ENCODE measurements at places on chromosomes 5 and 9.

- no peak for DNase-seq
Measured at GRCh38 chr5:174490728-174491127, 233.7 kb upstream of the MSX2 start.

- DNase-seq, result peak; percentile 16
Measured at GRCh38 chr9:35757226-35757891, 3.3 kb upstream of the MSMP start.

- DNase-seq, result no peak
Measured at GRCh38 chr5:39167141-39167971, 52.0 kb downstream of the FYB1 start.

DNA sequence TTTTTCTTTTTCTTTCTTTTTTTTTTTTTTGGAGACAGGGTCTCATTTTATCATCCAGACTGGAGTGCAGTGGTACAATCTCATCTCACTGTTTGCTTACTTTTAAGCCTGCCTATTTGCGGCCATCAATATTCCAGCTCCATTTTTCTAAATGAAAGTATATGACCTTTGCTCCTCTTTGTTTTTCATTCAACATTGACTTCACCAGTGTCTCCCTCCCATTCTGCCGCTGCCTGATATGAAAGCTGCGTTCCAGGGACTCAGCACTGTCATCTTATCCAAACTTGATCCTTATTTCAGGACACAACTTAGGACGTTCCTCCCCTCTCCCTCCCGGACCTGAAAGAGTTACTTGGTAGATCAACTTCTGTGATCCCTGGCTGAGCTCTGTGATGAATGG lies 73.6 kb downstream of the LRRC70 start:
- DNase-seq, result no peak

GRCh38 chr5:176166427-176166826 lies 71.8 kb upstream of the SIMC1 start:
- no peak for DNase-seq

- DNase-seq, result no peak
Measured at GRCh38 chr5:61915646-61916045, 390.4 kb upstream of the KIF2A start.

DNA sequence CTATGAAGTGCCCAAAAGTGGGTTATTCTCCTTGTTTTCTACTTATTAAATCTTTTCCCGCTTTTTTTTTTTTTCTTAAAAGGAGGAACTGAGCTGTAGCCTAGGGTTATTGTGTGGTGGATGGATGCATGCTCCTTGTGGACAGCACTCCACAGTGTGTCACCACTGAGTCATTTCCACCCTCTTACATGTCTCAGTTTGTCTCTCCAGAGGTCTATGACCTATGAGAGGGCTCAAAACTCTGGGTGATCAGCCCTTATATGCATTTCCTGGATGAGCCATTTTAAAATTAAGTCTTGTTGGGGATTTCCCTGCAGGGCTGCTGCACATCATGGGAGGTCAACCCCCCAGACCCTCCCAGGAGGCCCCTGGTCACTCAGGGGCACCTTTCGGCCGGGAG lies 102.2 kb upstream of the MOCS2 start:
- no peak for DNase-seq

GRCh38 chr9:117293206-117294114 lies 121.4 kb downstream of the ASTN2 start:
- no peak for DNase-seq

- no peak for DNase-seq
Measured at GRCh38 chr5:176588297-176588696, 21.7 kb downstream of the GPRIN1 start.

DNA sequence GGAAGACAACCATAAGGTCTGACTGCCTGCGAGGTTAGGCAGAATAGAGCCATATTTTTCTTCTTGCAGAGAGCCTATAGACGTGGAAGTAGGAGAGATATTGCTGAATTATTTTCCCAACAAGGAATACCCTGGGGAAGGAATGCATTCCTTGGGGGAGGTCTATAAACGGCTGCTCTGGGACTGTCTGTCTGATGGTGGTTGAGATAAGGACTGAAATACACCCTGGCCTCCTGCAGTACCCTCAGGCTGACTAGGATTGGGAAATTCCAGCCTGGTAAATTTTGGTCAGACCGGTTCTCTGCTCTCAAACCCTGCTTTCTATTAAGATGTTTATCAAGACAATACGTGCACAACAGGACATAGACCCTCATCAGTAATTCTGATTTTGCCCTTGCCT lies 617.5 kb upstream of the GRIN3A start:
- no peak for DNase-seq

DNA sequence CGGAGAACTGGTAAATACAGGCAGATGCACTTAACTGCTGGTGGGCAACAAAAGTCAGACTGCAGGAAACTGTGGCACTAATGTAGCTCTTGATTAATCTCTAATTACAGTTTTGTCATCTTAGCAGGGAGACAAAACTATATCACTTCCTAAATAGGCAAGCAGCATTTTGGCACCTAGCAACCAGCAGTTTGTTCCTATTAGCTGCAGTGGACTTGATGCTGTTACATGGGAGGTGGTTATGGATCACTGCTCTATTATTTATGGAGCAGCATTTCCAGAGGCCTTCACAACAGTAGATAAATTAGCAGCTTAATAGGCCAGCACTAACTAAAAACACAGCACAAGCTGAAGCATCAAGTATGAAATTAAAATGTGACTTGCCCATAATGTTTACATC lies 518.3 kb upstream of the ITGA1 start:
- DNase-seq, result no peak

DNA sequence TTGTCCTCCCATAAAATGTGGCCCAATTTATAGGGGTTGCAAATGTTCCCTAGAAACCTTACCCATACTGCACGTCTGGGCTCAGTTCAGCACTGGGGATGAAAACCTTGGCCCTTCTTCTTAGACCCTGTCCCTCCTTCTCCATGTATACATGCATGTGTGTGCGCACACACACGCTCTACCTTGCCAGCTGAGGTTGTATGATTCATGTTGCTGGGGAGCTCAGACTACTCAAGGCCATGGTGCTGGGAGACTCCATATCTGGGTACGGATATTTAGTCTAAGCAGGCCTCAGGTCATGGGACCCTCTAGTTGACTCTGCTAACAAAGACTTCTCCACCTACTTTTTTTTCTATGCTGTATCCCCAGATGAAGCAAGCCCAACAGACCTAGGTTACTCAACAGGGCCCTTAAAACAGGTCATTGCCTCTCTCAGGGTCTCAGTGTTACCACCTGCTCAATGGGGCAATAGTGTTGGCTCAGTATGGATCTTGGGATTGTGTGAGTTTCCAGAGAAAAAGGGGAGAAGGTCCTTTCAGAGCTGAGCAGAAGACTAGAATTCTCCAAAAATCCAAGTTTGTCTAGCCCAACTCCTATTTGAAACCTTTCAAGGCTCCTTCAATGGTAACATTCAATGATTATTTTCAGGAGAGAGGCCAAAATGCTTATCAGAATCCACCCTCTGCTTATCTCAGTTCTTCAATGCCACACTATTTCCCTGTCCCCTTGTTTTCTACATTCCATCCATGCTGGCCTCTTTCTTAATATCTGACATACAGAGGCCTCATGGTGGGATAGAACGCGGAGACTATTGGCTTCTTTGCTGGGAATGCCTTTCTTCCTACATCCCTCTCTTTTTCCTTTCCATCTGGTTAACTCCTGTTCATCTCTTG lies 123.6 kb upstream of the PITX1 start:
- no peak for DNase-seq

- DNase-seq, result no peak
Measured at GRCh38 chr9:131876486-131876885, 136.6 kb upstream of the RAPGEF1 start.

GRCh38 chr5:53201746-53202145 lies 92.2 kb upstream of the MOCS2 start:
- DNase-seq, result no peak

- no peak for DNase-seq
Measured at GRCh38 chr9:98888801-98889421, 54.8 kb upstream of the COL15A1 start.

- DNase-seq, result no peak
Measured at GRCh38 chr9:82170866-82171265, 182.3 kb downstream of the SPATA31D1 start.

- no peak for DNase-seq
Measured at GRCh38 chr5:119681734-119682133, 52.4 kb downstream of the FAM170A start.

GRCh38 chr9:102101723-102102122 lies 363.3 kb upstream of the GRIN3A start:
- DNase-seq, result no peak

DNA sequence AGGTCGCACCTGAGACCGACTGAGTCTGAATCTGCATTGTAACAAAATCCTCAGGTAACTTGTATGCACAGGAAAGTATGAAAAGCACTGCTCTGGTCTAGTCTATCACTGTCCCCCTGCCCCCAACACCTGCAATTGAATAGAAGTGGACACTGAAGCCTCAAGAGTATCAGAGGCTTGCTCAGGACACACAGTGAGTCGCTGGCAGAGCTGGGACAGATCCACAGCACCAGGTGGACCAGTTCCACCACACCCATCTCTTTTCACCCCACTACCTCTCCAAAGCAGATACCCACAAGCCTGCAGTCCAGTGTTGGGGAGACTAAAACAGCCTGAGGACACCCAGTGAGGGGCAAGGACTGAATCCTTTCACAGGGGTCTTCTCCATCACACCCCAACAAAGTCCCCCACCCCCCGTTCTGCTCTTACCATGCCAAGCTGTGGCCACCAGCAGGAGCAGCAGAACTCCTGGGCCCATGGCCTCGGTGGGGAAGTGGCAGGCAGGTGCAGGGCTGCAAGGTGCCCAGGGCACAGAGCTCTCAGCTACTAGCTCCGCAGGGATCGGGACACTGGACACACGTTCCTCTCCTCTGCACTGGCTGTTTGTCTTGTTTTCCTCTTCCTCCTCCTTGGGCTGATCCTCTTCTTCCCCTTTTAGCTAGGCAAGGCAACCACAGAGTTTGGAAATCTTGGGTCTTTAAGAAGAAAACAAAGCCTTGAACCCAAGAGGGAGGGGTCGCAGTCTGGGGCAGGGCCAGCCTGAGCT lies at the start of gene CSF1R:
TSS of gene CSF1R (minus strand) at position 605 of the 766 bp plus-strand sequence. CDS start at position 478, 127 bp downstream.
- peak; percentile 0 for DNase-seq

- DNase-seq, result no peak
Measured at GRCh38 chr9:82412586-82413305, 424.2 kb downstream of the SPATA31D1 start.

DNA sequence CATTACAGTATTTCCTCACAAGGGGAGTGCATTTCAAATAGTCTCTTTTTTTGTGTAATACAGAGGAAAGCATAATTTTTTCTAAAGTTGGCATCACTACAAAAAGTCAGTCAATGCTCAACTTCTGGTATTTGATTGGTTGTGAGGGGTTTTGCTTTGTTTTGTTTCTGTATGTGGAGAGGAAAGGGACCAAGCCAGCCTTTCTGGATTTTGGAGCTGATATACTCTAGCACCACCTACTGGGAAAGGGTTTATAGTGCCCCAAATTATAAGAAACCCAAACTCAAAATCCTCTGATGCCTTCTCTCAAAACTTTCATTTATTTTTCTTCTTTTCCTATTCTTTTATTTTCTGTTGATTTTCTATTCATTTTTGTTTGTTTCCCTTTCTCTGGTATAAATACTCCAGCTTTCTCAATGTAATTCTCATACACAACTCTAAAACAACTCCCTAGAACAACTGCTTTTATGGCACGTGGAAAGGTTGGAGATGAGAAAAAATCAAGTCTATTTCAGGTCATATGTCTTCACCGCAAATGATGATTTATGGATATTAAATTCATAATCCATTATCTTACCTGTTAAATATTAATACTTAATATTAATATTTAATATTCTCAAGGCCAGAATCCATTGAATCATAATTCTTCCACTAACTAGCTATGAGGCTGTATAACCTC lies 69.5 kb upstream of the ANXA1 start:
- DNase-seq, result no peak

- no peak for DNase-seq
Measured at GRCh38 chr9:133949486-133950061, 42.5 kb downstream of the VAV2 start.

DNA sequence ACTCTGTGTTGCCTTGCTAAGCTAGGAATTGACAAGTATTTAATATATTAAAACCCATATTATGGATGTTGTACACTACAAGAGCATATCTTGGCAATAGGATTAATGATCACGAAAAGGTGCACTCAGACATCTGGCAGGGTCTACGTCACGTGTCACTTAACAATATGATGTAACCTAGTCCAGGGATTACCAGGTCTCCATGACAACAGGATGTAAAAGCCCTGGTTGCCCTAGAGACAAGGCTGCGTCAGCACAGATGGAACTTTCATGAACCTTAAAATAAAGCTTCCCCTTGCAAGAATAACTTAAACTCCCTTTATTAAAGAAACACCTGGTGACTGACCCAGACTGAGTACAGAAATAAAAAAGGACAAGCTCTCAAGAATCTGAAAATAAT lies 717.8 kb downstream of the CDH18 start:
- no peak for DNase-seq

- no peak for DNase-seq
Measured at GRCh38 chr5:92991581-92992067, 589.4 kb downstream of the NR2F1-AS1 start.

DNA sequence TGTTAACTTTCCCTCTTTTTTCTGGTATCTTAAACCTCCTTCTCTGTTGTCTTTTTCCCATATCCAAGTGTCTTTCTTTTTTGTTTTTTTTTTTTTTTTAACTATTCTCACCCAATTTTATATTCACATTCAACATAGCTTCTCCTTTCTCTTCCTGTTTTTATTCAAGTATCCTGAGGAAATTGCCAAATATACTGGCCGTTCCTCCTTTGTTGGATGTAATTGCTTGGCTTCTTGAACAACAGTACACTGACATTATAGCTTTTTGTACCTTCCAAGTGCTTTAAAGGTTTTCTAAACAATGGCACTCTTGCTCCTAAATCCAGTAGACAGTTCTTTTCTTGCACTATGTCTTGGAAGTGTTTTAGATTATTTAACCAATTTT lies 1146.8 kb downstream of the MAT2B start:
- no peak for DNase-seq

- DNase-seq, result no peak
Measured at GRCh38 chr5:100516285-100516684, 18.9 kb upstream of the FAM174A start.

GRCh38 chr9:126471084-126471624 lies 142.6 kb upstream of the LMX1B start:
- DNase-seq, result peak; percentile 89

GRCh38 chr9:106577121-106577520 lies 285.8 kb upstream of the ZNF462 start:
- no peak for DNase-seq

- no peak for DNase-seq
Measured at GRCh38 chr5:137932800-137933199, 43.5 kb downstream of the PKD2L2 start.

- peak; percentile 54 for DNase-seq
Measured at GRCh38 chr9:33264003-33264472, 470 bp downstream of the BAG1 start.

- DNase-seq, result no peak
Measured at GRCh38 chr5:102453716-102454115, 45.1 kb downstream of the SLCO6A1 start.
